WERI-Rb-1 (cell line): ENCODE measurements at places on chromosomes 1 and 21.

GRCh38 chr1:51877434-51878307 is 856 bp downstream of the NRDC start:
- no peak for DNase-seq

DNA sequence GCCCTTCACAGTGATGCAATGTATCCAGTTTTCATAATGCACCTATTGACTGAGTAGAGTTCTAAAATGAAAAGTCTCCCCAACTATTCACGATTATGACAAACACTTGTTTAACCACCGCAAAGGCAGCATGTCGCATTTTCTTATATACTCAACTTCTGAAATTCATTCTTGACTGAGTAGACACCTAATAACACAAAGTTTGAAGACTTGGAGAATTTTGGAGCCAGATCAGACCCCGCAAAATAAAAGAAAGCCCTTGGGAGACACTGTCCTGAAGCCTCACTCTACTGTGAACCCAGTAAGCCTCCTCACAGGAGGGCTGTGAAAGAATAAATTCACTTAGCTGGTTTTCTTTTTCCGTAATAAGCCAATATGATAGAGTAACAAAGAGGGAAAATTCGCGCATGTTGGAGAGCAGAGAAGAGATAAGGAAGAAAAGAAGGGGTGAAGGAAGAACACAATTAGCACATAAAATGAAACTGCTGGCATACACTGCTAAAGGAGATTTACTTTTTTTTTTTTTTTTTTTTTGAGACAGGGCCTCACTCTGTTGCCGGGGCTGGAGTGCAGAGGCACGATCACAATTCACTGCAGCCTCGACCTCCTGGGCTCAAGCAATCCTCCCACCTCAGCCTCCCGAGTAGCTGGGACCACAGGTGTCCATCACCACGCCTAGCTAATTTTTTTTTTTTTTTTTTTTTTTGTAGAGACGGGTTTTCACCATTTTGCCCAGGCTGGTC is 492 bp upstream of the COLGALT2 start:
- DNase-seq: no peak

DNA sequence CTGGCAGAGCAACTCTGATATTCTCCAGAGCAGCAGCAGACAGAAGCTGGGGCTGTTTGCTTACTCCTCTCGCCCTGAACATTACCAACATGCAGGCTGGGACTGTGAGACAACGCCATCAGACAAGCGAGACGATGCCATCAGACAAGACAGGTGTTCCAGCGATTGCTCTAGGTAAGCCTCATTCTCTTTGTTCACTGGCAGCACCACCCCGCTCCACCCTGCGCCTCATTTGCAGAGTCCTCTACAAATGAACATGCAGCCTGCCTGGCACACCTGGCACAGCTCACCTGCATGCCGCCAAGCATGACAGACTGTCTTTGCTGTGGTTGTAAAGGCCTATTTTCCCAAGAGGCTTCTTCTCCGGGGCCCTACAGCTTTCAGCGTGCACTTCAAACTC is 346.2 kb downstream of the SMYD3 start:
- no peak for DNase-seq

GRCh38 chr1:201639391-201639790 is 100.5 kb downstream of the NAV1 start:
- no peak for DNase-seq

- DNase-seq: no peak
Measured at GRCh38 chr1:204267191-204267601, 53.4 kb upstream of the GOLT1A start.

DNA sequence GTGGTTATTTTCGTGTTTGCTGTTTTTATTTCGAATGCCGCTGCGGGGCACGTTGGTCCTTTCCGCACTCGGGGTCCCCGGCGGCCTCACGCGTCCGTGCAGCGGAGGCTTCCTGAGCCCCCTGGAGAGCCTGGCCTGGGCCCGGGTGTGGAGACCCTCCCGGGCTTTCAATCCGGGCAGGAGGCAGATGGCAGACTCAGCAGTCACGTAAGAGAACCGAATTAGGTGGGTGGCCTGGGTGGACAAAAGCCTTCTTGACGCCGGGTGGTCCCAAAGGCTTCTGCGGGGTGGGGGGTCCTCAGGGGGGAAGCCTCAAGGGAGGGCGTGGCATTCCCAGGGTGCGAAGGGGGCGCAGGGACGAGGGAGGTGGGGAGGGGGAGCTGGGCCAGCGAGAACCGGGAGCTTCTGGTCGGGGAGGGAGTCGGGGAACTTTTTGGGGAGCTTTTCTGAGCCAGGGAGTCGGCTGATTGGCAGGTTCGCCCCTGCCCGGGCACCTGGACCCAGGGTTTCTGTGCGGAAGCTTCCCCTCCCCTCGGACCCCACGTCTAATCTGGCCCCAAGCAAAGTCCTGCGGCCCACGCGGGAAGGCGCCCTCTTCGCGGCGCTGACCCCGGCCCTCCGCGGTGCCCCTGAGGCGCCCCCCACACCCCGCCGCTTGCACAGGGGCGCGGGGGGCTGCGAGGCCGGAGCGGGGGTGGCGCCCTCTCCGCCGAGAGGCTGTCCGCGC is 1.3 kb upstream of the HES4 start:
- DNase-seq: no peak

DNA sequence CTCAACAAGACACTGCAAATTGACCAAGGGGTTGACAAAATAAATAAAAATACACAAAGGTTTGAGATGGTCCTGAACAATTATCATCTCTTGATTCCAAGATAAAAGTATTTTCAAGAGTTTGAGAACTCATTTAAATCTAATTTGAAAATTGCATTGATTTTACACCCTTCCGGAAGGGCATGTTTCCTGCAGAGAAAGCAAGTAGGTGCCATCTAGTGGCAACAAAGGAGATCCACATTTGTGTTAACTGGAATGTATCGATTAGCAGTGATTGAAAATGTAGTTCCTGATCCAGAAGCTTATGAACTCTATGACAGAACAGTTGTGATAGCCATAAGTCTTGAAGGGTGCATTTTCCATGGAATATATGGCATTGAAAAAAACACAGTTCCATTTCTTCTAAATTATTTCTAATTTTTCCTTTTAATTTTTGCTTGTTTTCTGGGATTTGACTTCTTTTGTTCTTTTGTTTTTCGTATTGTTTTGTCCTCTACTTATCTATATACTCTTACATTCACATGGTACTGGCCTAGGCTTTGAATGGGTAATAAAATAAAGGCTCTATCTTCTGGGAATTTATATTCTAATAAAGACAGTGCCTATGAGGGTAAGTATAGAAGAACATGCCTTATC is 143.7 kb downstream of the DNM3 start:
- DNase-seq: no peak

DNA sequence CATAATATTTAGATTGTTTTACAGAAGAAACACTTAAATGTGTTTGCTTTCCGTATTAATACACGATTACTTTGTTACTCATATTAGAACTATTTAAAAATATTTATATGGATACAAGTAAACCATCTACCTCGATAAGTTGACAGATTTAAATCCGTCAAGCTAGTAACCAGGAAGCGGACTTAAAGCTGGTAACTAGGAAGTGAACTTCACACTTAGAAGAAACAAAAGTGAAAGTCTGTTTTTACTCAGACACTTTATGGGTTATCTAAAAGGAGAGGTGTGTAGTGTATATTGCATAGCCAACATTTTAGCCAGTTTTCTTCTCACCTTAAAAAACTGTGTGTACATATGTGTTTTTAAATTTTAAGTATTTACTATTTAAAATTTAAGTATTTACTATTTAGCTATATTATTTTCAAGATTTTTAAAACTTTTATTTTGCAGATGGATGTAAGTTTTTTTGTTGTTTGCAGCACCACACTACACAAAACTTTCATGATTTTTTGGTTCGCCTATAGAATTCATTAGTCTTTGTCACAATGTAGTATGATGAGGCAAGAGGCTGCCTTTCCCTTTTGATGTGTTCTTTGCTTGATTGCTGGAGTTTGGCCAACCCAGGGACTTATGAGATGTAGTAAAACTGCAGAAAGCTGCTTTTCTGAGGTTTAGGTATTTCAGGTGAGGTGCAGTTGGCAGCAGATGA is 2.7 kb downstream of the USP25 start:
- DNase-seq: no peak

DNA sequence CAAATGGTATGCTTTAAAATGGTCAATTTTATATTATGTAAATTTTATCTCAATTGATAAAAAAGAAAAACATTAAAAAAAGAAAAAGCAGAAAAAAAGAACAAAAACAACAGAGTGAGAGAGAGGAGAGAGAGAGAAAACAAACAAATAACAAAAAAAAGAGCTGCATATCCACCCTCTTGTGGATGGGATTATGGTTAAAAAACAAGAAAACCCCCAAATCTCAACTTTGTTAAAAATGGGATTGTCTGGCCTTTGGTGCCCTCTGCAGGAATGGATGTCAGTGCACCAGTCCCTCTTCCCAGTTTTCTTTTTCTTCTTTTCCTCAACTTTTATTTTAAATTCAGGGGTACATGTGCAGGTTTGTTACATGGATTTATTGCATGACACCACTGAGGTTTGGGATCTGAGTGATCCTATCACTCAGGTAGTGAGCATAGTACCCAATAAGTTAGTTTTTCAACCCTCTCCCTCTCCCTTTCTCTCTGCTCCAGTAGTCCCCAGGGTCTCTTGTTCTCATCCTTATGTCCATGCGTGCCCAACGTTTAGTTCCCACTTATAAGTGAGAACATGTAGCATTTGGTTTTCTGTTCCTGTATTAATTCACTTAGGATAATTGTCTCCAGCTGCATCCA is 28.1 kb downstream of the RNF187 start:
- DNase-seq: no peak

DNA sequence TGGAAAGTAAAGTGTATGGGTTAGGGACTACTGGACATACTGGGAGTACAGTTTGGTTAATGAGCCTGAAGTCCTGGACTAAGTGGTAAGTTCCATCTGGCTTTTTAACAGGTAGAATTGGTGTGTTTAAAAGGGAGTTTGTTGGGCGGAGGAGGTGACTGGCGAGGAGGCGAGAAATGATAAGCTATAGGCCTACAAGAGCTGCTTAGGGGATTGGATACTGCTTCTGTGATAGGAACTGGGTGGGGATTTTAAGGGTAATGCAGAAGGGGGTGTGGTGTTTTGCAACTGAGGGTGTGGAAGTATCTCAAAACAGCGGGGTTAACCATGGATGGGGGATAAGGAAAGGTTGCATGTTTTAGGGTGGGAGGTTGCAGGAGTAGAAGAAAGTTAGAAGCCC is 3.5 kb downstream of the ERVH48-1 start:
- no peak for DNase-seq

- DNase-seq: no peak
Measured at GRCh38 chr1:105260001-105260400, 1510.3 kb downstream of the AMY1C start.

- DNase-seq: no peak
Measured at GRCh38 chr1:198042168-198042567, 114.6 kb upstream of the NEK7 start.

GRCh38 chr1:220386494-220387195 is 114.4 kb upstream of the RAB3GAP2 start:
- no peak for DNase-seq

DNA sequence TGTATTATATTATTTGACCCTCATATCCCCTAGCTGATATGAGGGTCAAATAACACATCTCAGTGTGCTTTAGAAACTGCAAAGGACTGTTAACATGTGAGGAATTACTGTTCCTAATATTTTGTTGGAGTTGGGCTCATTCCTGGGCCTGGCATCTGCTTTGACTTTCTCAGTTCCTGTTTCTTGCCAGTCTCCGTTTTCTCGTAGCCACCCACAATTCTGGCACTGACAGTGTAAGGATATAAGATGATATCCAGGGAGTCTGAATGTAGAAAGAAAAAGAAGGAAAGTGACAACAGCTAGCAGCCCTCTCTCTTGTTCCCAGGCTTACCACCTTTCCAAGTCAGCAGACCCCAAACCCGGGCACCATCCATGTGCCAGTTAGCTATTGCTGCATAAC is 54.4 kb upstream of the SCMH1 start:
- no peak for DNase-seq

DNA sequence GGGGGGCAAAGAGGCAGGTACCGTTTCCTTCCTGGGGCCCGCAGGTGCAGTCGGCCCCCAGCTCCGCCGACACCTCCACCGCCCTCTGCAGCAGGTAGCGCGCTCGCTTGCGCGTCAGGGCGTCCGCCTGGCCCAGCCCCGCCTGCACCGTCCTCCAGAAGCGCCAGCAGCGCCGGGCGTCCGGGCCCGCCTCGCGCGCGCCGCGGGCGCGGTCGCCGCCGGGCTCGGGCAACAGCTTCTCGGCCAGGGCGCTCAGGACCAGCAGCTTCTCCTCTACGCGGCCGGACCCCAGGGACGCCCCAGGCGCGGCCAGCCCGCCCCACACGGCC is 863 bp downstream of the TARBP1 start:
- DNase-seq: peak; percentile 89

DNA sequence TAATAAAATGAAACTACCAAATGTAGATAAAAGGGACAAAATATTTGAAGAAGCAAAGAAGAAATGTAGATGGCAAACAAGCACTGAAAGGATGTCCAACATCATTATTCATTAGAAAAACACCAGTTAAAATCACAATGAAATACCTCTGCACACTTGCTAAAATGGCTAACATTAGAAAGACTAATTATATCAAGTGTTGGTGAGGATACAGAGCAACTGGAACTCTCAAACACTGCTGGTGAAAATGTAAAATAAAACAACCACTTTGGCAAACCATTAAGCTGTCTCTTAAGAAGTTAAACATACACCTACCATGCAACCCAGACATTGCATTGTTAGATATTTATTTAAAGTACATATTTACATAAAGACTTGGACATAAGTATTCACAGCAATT is 138.6 kb upstream of the FGGY start:
- no peak for DNase-seq

GRCh38 chr1:54959241-54959640 is 21.2 kb upstream of the TMEM61 start:
- DNase-seq: no peak

DNA sequence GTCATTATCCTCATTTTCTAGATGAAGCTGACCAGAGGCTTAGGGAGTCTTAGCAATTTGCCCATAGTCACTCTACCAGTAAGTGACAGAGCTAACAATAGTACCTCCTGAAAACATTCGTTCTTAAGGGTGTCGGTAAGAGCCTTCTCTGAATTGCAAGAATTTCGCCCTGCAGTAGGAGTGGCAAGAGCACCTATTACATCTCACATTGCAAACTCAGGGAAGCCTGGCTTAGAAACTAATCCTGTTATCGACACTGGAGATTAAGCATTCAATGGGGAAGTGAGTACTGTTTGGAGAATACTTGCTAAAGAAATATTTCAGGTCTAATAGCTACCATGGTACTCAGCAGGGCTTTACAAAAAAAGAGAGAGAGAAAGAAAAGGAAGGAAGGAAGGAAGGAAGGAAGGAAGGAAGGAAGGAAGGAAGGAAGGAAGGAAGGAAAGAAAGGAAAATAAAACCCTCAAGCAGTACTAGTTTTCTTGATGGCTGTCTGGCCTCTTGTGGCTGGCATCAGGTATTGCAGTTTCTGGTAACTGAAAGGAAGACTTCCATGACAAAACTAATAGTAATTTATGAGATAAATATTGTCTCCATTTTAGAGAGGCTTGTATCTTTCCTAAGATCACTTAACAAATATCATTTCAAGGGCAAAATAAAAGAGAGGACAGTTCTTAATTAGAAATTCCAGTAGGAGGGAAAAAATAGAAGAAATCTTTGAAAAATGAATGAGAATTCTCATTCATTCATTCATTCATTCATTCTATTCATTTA is 10.4 kb downstream of the C1orf226 start:
- DNase-seq: peak; percentile 67

GRCh38 chr1:243261390-243261789 is 5.5 kb downstream of the SDCCAG8 start:
- DNase-seq: no peak
